ENCODE measurements at places on chromosomes 7 and 10. TPM values are rescaled to one million over a fixed set of nuclear protein-coding genes. Genes with fewer than 3 reads are reported as not detected.
A peak's percentile ranks its signal among the peaks of the same experiment; 100 is the strongest.

DNA sequence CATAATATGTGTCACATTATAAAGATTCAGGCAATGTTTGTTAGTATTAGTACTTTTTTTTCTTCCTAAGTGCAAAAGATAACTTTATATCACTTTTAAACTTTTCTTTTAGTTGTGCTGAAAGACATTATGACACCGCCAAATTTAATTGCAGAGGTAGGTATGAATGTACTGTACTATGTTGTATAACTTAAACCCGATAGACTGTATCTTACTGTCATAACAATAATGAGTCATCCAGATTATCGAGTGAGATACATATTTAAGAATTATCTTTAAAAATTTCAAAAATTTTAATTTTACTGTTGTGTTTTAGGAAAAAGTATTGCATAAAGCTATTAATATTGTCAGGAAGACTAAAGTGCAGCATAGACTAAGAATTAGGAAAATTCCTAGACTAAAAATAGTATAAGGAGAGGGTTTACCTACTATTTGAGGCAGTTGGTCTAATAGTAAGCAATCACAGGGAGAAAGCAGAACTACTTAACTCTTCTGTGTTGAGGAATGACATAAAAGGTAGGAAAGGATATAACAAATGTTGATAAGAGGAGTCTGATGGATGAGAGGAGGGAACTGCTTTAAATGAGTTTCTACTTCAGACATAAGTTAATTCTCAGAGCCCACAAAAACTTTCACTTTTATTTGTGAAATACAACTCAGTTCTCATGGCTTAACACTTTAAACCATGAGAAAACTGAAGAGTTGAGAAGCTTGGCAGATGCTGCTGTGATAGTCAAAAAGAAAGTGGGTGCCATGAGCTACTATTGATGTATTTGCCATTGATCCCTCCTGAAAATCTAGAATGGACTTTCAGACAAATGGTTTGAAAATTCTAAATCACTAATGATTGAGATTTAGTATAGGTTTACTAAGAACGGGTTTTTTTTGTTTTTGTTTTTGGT is 67.8 kb downstream of the PTEN start:
- H3K36me3 ChIP-seq = no peaks in the 10 kb centered on the region
- H3K27me3 ChIP-seq = no peaks in the 10 kb centered on the region

DNA sequence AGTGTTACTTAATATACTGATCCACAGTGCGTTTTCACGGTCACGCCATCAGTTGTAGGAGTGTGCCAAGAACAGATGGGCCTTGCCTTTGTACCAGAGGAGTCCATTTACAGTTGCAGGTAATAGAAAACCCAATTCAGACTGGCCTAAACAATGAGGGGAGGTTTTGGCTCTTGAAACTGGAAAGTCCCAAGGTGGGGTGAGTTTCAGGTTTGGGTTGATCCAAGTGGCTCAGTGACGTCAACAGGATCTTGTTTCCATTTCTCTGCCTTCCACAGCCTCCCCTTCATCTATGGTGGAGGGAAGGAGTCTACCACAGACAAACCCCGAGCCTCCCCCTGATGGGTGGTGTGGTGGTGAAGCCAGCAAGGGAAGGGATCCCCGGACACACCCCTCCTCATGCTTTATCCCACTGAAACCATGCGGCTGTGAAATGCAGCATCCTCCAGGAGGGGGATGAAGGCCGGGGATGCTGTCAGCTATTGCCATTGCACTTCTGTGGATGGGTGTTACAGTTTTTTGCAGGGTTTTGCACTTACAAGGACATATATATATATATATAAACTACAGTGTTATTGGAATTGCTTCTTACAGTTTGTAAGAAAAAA is 14.8 kb upstream of the SH2D4B start:
- H3K4me1 ChIP-seq = no peaks in the 10 kb centered on the region
- H3K27me3 ChIP-seq = no peaks in the 10 kb centered on the region
- H3K27ac ChIP-seq = no peak overlapping the region
- DNase-seq = no peak
- H3K4me3 ChIP-seq = no peak overlapping the region

- H3K27me3 ChIP-seq = no peaks in the 10 kb centered on the region
- no peak overlapping the region for H3K27ac ChIP-seq
- H3K36me3 ChIP-seq = no peaks in the 10 kb centered on the region
- no peak for DNase-seq
Observed at GRCh38 chr7:108908456-108908855, 338.8 kb downstream of the DNAJB9 start.

- H3K36me3 ChIP-seq = no peaks in the 10 kb centered on the region
- no peak overlapping the region for H3K27ac ChIP-seq
- no peaks in the 10 kb centered on the region for H3K4me1 ChIP-seq
- H3K27me3 ChIP-seq = no peaks in the 10 kb centered on the region
Observed at GRCh38 chr7:11533229-11533820, 298.7 kb downstream of the THSD7A start.

DNA sequence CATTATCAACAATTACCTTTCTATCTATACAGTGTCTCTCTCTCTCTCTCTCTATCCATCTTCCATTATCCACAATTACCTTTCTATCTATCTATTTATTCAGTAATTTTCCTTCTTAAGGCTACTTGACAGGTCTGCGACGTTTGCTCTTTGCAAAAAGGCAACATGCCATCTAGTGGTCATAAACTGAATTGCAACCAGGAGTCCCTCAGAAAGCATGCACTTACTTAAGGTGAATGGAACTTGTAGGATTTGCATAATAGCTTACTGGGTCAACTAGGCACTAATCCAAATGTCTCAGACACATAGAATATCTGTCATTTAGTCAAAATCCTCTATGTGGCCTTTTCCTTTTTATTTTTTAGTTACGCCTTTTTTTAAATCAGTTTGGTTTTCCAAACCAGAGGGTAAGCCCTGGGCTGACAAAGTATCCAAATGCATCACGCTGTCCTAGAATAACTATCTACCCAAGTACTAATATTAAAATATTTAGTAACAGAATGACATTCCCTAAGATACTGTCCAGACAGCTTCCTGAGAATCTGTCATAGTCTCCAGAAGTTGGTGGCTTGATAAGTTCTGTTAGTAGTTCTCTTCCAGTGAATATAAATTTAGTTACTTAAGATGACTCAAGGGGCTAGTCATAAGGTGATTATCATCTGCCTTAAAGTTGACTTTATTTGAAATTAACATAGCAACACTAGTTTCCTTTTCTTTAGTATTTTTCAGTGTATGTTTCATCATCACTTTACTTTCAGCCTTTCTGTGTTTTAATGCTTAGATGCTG is 208.3 kb downstream of the PPP1R3A start:
- no peaks in the 10 kb centered on the region for H3K27me3 ChIP-seq
- H3K36me3 ChIP-seq = no peaks in the 10 kb centered on the region
- DNase-seq = no peak
- H3K4me3 ChIP-seq = no peak overlapping the region

- H3K27me3 ChIP-seq = no peaks in the 10 kb centered on the region
- H3K4me1 ChIP-seq = no peaks in the 10 kb centered on the region
- no peak for DNase-seq
Observed at GRCh38 chr10:94878649-94879048, 59.8 kb upstream of the CYP2C9 start.

GRCh38 chr10:66671562-66671961 is 254.3 kb upstream of the LRRTM3 start:
- no peaks in the 10 kb centered on the region for H3K4me1 ChIP-seq
- H3K36me3 ChIP-seq = no peaks in the 10 kb centered on the region
- no peak overlapping the region for H3K27ac ChIP-seq
- no peak overlapping the region for H3K4me3 ChIP-seq
- DNase-seq = no peak
- no peaks in the 10 kb centered on the region for H3K27me3 ChIP-seq

GRCh38 chr7:84372155-84372621 is 177.6 kb upstream of the SEMA3A start:
- no peak overlapping the region for H3K4me3 ChIP-seq
- no peaks in the 10 kb centered on the region for H3K4me1 ChIP-seq
- H3K27ac ChIP-seq = no peak overlapping the region

DNA sequence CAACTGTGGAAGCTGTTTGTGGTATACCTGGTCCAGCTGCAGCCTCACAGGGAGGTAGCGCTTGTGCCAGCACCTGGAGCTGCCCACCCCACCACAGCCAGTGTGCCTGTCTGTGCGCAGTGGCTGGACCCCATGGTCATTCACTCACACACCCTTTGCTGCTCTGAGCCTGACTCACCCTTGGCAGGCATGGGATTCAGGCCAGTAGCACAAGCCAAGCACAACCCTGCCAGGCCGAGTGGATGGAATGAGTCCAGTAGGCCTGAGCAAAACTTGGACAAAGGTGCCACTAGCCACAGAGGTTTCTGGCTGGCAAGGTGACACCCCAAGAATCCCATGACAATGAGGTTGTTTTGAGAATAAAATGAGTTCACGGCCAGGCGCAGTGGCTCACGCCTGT is 19.0 kb downstream of the RBM48 start:
- no peak overlapping the region for H3K4me3 ChIP-seq
- H3K36me3 ChIP-seq = no peaks in the 10 kb centered on the region
- no peak overlapping the region for H3K27ac ChIP-seq
- H3K4me1 ChIP-seq = no peaks in the 10 kb centered on the region
- H3K27me3 ChIP-seq = no peaks in the 10 kb centered on the region

- H3K4me1 ChIP-seq = peaks cover 16% of the 10 kb centered on the region
- H3K36me3 ChIP-seq = no peaks in the 10 kb centered on the region
- no peak overlapping the region for H3K27ac ChIP-seq
- no peak for DNase-seq
Observed at GRCh38 chr7:122304996-122305421, 459 bp upstream of the FEZF1 start.

DNA sequence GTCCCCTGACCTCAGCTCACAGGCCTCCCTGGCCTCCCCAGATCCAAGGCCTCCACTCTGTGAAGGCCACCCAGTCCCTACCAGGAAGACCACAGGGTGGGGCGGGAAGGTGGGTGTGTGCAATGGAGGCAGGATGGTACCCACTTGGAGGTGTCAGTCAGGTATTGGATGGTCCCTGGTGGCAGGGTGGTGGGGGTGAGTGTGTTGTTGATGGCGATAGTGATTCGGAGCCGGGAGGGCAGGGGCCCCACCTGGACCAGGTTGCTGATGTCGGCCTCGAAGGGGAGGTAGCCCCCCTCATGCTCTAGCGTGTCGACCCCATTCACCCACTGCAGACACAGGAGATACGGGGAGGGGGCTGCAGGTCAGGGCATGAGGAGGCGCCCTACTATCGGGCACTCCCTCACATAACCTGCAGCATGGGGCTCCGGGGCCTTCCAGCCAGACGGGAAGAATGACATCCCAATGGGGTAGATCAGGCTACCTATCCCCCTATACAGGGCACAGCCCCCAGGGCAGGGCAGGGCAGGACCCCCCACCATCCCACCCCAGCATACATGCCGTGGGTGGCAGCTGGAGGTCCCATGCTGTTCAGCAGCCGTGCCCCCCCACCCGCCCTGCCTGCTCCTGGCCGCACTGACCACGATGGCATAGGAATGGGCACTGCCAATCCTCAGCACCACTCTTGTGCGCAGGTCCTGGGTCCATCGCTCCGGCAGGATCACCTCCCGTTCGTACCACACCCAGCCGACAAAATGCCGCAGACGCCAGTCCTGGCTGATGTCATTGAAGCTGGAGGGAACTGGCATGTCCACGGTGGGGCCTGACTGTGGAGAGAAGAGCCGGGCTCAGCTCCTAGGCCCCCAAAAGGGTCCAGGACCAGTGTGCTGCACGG is 2.2 kb downstream of the GUSB start:
- peak overlapping the region; percentile 74 for H3K27ac ChIP-seq
- DNase-seq = no peak
- H3K4me3 ChIP-seq = no peak overlapping the region
- peaks cover 10% of the 10 kb centered on the region for H3K36me3 ChIP-seq

DNA sequence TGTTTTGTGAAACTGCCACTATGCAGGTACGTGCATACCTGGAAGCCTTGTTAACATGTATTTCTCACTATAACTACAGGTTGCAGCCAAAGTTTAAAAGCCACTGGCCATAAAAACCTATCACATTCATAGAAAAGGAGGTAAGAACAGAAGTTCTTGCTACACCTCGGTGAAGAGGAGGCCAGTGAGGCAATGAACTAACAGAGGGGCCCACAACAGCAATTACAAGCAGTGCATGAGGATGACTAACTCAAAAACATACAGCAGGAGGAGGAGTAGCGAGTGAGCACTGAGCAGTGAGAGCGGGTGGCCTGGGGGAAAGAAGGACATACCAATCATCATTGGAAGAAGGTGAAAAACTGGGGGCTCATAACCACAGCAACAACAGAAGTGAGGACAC is 51.6 kb downstream of the NUDCD3 start:
- no peak for DNase-seq
- no peak overlapping the region for H3K27ac ChIP-seq
- H3K27me3 ChIP-seq = no peaks in the 10 kb centered on the region
- no peaks in the 10 kb centered on the region for H3K4me1 ChIP-seq

- H3K27ac ChIP-seq = no peak overlapping the region
- no peaks in the 10 kb centered on the region for H3K4me1 ChIP-seq
- DNase-seq = no peak
- no peaks in the 10 kb centered on the region for H3K27me3 ChIP-seq
Observed at GRCh38 chr7:137531671-137532070, 188.1 kb upstream of the PTN start.

GRCh38 chr10:96272316-96273280 is 1.2 kb upstream of the BLNK start:
- no peaks in the 10 kb centered on the region for H3K27me3 ChIP-seq
- no peak overlapping the region for H3K4me3 ChIP-seq
- H3K4me1 ChIP-seq = peaks cover 8% of the 10 kb centered on the region

The FFAR4 gene
- total RNA-seq = 0.17 TPM

The LRMDA gene
- 7.9 TPM for total RNA-seq

The PRRT4 gene
- not detected for total RNA-seq

The KIAA1549 gene
- 0.50 TPM for total RNA-seq

The HGF gene
- total RNA-seq = 29.8 TPM

The ZNF438 gene
- 2.3 TPM for total RNA-seq

The EIF5AL1 gene
- 0.05 TPM for total RNA-seq

The SPDYE2 gene
- total RNA-seq = not detected

The TAS2R41 gene
- total RNA-seq = 0.25 TPM

The FRMPD2 gene
- 0.28 TPM for total RNA-seq

The PGAM2 gene
- 2.3 TPM for total RNA-seq

The TMEM168 gene
- total RNA-seq = 10.6 TPM

The VAX1 gene
- total RNA-seq = not detected

The TRIM56 gene
- 15.6 TPM for total RNA-seq

The POM121L12 gene
- not detected for total RNA-seq
